ENCODE measurements at places on chromosomes 11 and 22. TPM values are rescaled to one million over a fixed set of nuclear protein-coding genes. Genes with fewer than 3 reads are reported as not detected.
A peak's percentile ranks its signal among the peaks of the same experiment; 100 is the strongest.

The MPEG1 gene
- not detected for total RNA-seq

The MRGPRX4 gene
- total RNA-seq = not detected

GRCh38 chr11:87307101-87307500, 269.4 kb downstream of the TMEM135 start:
- no peak overlapping the region for H3K4me3 ChIP-seq
- no peaks in the 10 kb centered on the region for H3K27me3 ChIP-seq
- no peak for DNase-seq
- H3K27ac ChIP-seq = no peak overlapping the region
- H3K4me1 ChIP-seq = no peaks in the 10 kb centered on the region

DNA sequence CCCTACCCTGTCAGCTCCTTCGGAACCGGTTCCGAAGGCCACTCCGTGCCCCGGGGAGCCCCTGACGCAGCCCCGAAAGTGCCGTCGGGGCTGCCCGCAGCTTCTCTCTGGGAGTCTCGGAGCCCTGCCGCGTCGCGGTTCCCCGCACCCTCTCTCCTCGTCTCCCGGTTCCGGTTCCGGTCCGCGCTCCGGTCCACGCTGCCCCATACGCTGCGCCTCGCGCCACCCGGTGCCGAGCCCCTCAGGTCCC, 618 bp downstream of the MTA2 start:
- H3K36me3 ChIP-seq = peaks cover 73% of the 10 kb centered on the region
- H3K4me3 ChIP-seq = peak overlapping the region; percentile 91
- H3K27me3 ChIP-seq = no peaks in the 10 kb centered on the region
- peak overlapping the region; percentile 96 for H3K27ac ChIP-seq
- peaks cover 48% of the 10 kb centered on the region for H3K4me1 ChIP-seq

GRCh38 chr22:19806213-19807160, 45.9 kb downstream of the TBX1 start:
- H3K27me3 ChIP-seq = no peaks in the 10 kb centered on the region
- no peak overlapping the region for H3K4me3 ChIP-seq
- peak; percentile 14 for DNase-seq
- H3K27ac ChIP-seq = no peak overlapping the region
- no peaks in the 10 kb centered on the region for H3K4me1 ChIP-seq

DNA sequence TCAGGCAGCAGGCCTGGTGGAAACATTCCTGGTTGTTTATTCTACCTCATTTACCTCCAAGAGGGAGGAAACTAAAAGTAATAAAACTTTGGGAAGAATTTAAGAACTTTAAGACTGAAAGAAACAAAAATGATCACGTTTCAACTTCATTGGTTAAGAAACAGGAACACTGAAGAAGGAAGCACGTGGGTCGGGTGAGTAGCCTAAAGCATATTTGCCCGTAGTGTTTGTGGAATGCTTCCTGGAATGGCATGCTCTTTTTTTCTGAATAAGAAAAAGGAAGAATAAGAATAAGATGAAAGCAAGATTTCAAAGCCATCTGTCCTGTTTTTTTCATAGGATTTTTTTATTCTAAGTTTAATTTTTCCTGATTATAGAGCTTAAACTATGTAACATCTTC, 83.1 kb downstream of the WNT11 start:
- peaks cover 5% of the 10 kb centered on the region for H3K36me3 ChIP-seq
- DNase-seq = no peak
- H3K27me3 ChIP-seq = no peaks in the 10 kb centered on the region
- H3K4me3 ChIP-seq = no peak overlapping the region

GRCh38 chr11:117717485-117718314, 79.3 kb downstream of the DSCAML1 start:
- no peak for DNase-seq
- no peak overlapping the region for H3K27ac ChIP-seq
- H3K4me3 ChIP-seq = no peak overlapping the region
- H3K36me3 ChIP-seq = no peaks in the 10 kb centered on the region
- H3K27me3 ChIP-seq = peaks cover 7% of the 10 kb centered on the region
- no peaks in the 10 kb centered on the region for H3K4me1 ChIP-seq

- no peaks in the 10 kb centered on the region for H3K36me3 ChIP-seq
- H3K27me3 ChIP-seq = no peaks in the 10 kb centered on the region
- H3K4me3 ChIP-seq = no peak overlapping the region
- H3K4me1 ChIP-seq = no peaks in the 10 kb centered on the region
- DNase-seq = peak; percentile 7
Measured at GRCh38 chr22:24845041-24845898, 39.3 kb downstream of the SGSM1 start.

DNA sequence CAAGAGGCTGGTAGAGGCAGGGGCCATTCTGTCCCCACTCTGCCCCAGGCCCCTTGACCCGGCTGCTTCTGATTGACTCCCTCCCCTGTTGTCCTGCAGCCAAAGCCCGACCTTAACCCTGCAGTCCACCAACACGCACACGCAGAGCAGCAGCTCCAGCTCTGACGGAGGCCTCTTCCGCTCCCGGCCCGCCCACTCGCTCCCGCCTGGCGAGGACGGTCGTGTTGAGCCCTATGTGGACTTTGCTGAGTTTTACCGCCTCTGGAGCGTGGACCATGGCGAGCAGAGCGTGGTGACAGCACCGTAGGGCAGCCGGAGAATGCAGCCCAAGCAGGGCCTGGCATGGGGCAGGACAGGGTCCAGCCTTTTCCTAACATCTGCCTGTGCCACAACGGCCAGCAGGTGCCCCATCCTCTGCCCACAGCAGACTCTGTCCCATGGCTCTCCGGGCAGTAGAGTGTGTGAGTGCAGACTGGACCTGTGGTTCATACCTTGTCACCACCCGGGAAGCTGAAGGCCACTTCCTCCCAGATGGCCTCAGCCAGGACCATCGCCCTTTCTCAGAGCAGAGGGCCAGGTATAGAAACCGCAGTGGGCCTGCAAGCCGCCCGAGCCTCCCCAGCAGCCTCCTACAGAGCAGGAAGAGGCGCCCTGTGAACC, 26.8 kb upstream of the MGAT3 start:
- H3K27ac ChIP-seq = no peak overlapping the region
- no peak overlapping the region for H3K4me3 ChIP-seq
- no peaks in the 10 kb centered on the region for H3K27me3 ChIP-seq
- H3K36me3 ChIP-seq = peaks cover 10% of the 10 kb centered on the region
- H3K4me1 ChIP-seq = no peaks in the 10 kb centered on the region
- no peak for DNase-seq

DNA sequence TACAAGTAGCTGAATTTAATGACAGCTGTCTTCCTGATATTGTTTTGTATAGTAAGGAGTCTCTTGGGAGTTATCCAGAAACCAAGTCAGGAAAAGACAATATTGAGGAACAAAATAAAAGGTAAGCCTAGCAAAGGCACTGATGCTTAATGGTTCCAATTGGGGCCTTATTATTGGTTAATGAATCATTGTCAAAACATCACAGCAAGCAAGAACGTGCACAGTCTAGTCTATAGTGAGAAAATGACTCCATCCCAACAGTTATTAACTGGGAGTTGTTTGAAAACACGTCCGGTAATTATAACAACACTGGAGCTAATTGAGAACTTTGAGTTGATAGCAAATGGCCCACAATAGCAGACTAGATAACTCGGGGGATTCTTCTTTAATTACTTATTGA, 17.7 kb downstream of the BSX start:
- H3K4me3 ChIP-seq = no peak overlapping the region
- H3K4me1 ChIP-seq = no peaks in the 10 kb centered on the region
- H3K27ac ChIP-seq = no peak overlapping the region
- DNase-seq = no peak

DNA sequence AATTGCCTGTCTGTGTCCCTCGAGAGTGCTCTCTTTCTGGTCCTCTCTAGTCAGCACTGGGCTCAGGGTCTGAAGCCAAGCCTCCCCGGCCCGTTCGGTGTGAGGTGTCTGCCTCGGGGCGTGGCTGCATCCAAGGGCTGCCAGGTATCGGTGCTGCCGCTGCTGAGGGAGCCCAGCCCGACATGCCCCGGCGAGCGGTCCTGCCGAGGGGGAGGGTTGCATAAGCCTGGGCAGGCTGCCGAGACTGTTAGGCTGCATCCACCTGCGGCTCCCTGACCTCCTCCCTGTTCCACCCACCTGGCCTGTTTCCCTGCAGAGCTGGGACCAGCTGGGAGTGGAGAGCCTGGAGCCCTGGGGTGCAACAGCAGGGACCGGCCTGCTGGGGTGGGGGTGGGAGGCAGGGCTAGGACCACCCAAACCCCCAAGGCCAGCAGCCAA, 6.3 kb downstream of the OVOL1 start:
- H3K4me1 ChIP-seq = peaks cover 1% of the 10 kb centered on the region
- no peak for DNase-seq
- H3K4me3 ChIP-seq = no peak overlapping the region
- H3K27ac ChIP-seq = no peak overlapping the region
- no peaks in the 10 kb centered on the region for H3K36me3 ChIP-seq

DNA sequence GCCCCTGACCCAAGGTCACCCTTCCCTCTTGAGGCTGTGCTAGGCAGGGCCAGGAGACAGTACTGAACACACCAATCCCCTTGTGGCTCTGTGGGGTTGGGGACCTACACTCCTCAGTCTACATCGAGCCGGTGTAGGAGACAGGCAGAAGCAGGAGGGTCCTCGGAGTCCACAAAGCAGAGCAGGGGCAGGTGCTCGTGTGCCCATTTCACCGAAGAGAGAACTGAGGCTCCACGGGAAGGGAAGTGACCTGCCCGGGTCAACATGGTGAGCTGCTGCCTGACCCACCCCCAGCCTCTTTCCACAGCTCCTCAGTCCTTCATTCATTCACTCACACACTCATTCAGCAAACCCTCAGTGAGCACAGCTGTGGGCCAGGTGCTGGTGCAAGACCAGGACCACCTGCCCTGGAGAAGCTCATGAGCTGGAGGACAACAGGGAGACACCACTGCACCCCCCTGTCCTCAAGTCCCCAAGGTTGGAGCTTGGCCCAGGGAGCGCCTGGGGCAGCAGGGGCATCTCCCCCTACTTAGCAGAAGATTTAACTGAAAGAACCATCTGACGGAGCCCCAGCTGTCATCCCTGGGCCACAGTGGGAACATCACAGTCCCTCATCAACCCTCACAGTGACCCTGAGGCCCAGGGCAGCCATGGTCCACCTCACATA, 127.3 kb downstream of the MED15 start:
- H3K36me3 ChIP-seq = no peaks in the 10 kb centered on the region
- no peak overlapping the region for H3K27ac ChIP-seq
- H3K27me3 ChIP-seq = peaks cover 4% of the 10 kb centered on the region
- H3K4me1 ChIP-seq = no peaks in the 10 kb centered on the region

- H3K4me3 ChIP-seq = no peak overlapping the region
- H3K27me3 ChIP-seq = no peaks in the 10 kb centered on the region
- DNase-seq = no peak
- H3K27ac ChIP-seq = no peak overlapping the region
- H3K36me3 ChIP-seq = peaks cover 2% of the 10 kb centered on the region
Measured at GRCh38 chr22:44096736-44097135, 72.6 kb downstream of the PARVB start.

- no peak overlapping the region for H3K4me3 ChIP-seq
- DNase-seq = no peak
- H3K27ac ChIP-seq = no peak overlapping the region
- no peaks in the 10 kb centered on the region for H3K4me1 ChIP-seq
Measured at GRCh38 chr11:112665291-112665690, 295.9 kb upstream of the NCAM1 start.

GRCh38 chr11:21514316-21514715, 678.6 kb upstream of the ANO5 start:
- no peak overlapping the region for H3K27ac ChIP-seq
- no peaks in the 10 kb centered on the region for H3K36me3 ChIP-seq
- DNase-seq = peak; percentile 7
- H3K4me3 ChIP-seq = no peak overlapping the region
- H3K4me1 ChIP-seq = no peaks in the 10 kb centered on the region
